ENCODE measurements at places on chromosomes 7 and 10. TPM values are rescaled to one million over a fixed set of nuclear protein-coding genes. Genes with fewer than 3 reads are reported as not detected.
A peak's percentile ranks its signal among the peaks of the same experiment; 100 is the strongest.

The IL2RA gene
- 1,187 TPM for total RNA-seq

- no peak overlapping the region for H3K4me3 ChIP-seq
- H3K27me3 ChIP-seq: no peaks in the 10 kb centered on the region
- DNase-seq: no peak
- peaks cover 23% of the 10 kb centered on the region for H3K4me1 ChIP-seq
- H3K36me3 ChIP-seq: no peaks in the 10 kb centered on the region
- H3K27ac ChIP-seq: no peak overlapping the region
These were observed 3.4 kb upstream of the ITGB1 start for GRCh38 chr10:32961343-32961894.

DNA sequence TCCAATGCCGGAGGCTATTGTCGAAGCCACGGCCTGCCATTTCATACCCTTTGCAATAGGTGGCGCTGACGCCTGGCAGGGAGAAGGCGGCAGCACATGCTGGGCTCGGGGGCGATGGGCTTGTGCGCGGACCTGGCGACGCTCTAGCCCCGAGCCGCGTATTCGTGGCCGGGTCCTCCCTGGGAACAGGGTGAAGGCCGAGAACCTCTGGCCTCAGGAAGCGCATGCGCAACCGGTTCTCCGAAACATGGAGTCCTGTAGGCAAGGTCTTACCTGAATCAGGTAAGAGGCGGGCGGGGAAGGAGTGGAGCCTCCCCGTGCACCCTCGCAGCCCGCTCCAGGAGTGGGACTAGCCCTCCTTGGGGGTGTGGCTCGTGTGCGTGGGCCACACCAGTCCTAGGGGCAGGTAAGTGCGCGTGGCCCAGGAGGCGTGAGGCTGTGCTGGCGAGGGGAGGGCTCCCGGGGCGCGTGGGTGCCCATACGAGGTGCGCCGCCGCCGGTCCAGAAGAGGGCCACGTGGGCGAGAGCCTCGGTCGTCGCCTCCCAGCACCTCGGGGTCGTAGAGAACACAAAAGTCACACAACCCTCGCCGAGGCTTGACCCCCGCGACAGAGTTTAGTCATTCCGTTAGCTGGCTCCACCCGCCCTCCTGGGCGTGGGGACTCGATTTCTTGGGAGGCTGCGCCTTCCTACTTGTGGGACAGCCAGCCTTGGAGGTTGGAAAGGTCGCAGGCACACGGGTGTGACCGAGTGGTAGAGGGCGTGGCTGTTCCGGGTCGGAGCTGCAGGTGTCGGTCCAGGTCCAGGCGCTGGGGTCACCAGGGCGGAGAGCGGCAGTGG, 5.6 kb upstream of the MEST start:
- peak; percentile 62 for DNase-seq
- peaks cover 23% of the 10 kb centered on the region for H3K4me1 ChIP-seq
- peak overlapping the region; percentile 72 for H3K4me3 ChIP-seq
- no peaks in the 10 kb centered on the region for H3K36me3 ChIP-seq

DNA sequence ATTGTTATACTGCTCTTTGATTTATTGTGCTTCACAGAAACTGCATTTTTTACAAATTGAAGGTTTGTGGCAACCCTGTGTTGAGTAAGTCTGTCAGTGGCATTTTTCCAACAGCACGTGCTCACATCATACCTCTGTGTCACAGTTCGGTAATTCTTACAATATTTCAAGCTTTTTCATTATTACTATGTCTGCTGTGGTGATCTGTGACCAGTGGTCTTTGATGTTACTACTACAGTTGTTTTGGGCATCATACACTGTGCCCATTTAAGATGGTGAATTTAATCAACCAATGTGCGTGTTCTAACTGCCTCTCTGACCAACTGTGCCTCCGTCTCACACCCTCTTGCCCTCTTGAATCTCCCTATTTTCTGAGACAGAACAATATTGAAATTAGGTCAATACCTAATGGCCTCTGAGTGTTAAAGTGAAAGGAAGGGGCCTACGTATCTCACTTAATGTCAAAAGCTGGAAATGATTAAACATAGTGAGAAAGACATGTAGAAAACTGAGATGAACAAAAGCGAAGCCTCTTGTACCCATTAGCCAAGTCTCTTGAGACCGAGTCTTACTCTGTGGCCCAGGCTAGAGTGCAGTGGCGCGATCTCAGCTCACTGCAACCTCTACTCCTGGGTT, 20.2 kb upstream of the ASL start:
- peak overlapping the region; percentile 6 for H3K27ac ChIP-seq
- no peak overlapping the region for H3K4me3 ChIP-seq
- no peaks in the 10 kb centered on the region for H3K36me3 ChIP-seq
- no peak for DNase-seq

DNA sequence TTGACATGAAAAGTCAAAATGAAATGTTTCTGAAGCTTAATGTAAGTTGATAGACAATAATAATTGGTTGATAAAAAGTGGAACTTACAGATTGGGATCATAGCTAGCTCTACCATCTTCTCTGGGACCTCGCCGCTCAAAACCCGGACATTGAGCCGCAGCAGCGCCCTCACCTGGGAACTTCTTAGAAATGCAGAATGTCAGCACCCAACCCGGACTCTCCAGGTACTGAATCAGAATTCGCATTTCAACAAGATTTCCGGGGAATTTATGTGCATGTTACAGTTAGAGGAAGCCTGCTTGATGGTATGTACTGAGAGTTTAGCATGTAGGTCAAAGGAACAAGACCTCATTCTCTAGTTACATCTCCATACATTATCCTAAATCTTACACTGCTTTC, 36.7 kb upstream of the ABLIM1 start:
- H3K27ac ChIP-seq: no peak overlapping the region
- no peaks in the 10 kb centered on the region for H3K4me1 ChIP-seq
- no peaks in the 10 kb centered on the region for H3K36me3 ChIP-seq
- H3K27me3 ChIP-seq: peaks cover 7% of the 10 kb centered on the region
- no peak for DNase-seq
